ENCODE measurements at places on chromosomes 16 and 17.

DNA sequence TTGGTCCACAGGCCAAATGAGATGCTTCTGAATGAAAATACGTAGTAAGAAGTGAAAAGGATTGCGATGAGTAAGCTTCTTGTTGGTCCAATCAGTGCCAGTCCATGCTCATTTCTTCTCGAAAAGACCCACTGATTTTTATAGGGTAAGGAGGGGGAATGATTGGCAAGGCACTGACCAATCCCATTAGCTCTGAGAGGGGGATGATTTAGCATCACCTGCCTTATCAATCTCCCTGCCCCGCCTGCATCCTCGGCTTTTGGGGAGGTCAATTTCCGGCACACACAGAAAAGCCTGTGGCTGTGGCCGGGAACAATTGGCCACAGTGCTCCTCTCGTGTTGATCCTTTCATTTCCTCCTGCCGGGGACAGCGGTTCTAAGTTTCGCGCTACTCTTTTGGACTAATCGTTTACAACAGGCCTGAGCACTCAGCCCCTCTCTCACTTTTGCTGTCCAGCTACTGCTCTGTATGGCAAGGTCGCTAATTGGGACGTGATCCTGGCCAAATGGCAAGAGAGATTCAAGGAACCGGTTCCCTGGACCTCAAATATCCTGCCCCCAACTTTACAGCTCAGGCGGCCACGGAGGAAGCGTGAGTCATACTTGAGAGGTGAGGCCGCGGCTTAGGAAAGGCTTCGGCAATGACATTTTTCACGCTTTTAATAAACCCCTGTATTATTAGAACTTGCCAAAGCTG is 43.1 kb downstream of the TBX4 start:
- no peak for DNase-seq

- DNase-seq: peak; percentile 65
Observed at GRCh38 chr16:82061861-82062525, 26.9 kb downstream of the HSD17B2 start.

DNA sequence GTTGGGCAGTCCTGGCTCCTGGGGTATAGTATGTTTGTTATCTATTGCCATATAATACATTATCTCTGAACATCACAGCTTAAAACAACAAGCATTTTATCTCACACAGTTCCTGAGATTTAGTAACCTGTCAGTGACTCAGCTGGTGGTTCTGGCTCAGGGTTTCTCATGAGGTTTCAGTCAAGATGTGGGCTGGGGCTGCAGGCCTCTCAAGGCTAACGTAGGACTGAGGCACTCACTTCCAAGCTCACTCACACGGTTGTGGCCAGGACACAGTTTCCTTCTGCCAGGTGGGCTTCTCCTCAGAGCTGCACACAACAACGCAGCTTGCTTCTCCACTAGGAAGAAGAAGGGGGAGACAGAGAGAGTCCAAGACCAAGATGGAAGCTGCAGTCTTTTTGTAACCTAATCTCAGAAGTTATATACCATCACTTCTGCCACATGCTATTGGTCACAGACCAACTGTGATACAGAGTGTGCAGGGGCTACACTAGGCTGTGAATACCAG is 10.3 kb upstream of the MED13 start:
- peak; percentile 42 for DNase-seq

- no peak for DNase-seq
Observed at GRCh38 chr17:73822371-73822770, 178.1 kb upstream of the SDK2 start.

DNA sequence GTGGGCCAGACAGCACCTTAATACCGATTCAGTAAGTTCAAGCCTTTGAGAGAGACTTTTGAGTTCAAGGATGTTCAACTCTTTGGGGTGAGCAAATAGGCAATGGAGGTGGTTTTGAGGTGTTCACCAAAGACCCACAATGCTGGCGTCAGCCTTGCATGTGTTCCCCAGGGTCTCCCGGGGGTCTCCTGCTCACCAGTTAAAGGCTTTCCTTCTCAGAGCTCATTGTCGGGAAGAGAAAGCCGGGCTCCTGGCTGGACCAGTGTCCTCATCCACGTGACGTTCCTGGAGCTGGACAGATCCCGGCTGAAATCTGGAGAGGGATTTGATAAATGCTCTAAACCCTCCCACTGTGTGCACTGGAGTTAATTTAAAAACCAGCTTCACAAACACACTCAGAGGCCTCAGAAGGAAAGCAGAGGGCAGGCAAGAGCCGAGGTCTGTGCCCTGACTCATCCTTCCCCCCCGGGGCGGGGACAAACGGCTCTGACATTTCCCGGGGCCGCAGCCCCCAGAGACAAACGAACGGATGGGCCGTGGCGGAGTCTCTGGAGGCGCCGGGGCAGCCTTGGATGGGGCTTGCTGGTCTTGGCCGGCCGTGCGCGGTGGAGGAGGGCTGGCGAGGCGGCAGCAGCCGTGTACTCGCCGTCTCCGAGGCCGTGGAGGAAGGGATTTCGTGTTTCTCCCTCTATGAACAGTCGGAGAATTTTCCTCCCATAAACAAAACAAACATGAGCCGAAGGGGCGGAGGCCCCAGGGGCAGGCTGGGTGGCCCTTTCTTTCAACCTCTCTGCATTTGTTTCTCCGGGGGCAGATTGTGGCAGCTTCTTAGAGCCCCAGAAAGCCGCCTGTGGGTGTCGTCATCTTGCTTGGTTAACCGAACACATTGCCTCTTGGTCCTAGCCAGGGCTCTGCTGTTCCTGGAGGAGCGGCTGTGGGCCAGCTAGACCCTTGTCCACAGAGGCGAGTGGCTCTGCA is 94.2 kb downstream of the NTN1 start:
- DNase-seq: peak; percentile 43

DNA sequence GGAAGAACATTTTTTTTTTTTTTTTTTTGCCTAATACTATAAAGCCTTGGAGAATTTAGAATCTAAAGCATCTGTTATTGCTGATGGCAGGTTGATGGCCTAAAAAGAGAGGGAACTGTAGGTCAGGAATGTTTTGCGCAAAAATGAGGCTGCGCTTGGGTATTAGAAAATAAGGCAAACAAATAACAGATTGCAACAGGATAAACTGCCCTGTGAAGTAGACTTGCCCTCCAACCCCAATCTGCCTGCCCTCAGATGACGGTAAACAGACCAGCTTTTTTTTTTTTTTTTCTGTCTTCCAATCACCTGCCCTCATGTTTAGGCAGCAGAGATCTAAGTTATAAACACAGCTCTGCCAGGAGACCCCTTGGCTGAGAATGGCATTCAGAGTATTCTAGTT is 3.8 kb upstream of the DHX8 start:
- peak; percentile 63 for DNase-seq

DNA sequence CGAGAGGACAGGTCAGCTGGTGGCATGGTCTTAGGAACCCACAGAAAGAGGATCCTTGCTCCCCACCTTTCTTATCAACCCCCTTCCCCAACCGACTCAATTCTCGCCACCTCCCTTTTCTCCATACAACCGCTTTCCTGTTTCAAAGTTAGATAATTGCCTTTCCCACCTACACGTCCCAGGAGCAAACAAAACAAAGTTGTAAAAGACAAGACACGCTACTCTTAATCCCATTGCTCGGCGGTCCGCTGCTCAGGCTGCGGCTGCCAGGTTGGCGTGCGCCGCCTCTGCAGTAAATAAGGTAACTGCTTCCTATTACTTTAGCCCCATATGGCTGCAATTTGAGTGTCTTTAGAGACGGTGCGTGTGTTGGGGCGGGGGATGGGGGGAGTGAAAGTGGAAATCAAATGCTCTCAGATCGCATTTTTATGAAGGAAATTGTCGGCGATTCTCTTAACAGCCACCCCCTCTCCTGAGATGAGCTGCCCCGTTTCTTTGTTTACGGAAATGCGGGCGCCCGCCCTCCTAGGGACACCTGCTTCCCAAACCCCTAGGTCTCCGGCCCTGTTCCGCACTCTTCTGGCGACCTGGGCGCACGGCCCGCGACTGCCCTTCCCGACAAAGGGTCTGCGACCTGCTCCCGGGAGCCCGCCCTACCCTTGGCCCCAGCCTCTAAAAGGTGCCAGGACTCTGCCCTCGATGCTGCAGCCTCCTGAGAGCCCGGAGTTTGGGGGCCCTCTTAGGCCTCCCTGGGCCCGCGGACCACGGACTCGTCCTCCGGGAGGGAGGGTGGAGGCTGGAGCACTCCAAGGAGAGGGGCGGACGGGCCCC is 3.7 kb upstream of the CBX8 start:
- peak; percentile 39 for DNase-seq

GRCh38 chr17:69058165-69058564 is 2.6 kb downstream of the ABCA9 start:
- no peak for DNase-seq

GRCh38 chr16:57518520-57518919 is 17.9 kb downstream of the CCDC102A start:
- no peak for DNase-seq

GRCh38 chr17:15780188-15780587 is 48.1 kb downstream of the TBC1D26 start:
- no peak for DNase-seq

DNA sequence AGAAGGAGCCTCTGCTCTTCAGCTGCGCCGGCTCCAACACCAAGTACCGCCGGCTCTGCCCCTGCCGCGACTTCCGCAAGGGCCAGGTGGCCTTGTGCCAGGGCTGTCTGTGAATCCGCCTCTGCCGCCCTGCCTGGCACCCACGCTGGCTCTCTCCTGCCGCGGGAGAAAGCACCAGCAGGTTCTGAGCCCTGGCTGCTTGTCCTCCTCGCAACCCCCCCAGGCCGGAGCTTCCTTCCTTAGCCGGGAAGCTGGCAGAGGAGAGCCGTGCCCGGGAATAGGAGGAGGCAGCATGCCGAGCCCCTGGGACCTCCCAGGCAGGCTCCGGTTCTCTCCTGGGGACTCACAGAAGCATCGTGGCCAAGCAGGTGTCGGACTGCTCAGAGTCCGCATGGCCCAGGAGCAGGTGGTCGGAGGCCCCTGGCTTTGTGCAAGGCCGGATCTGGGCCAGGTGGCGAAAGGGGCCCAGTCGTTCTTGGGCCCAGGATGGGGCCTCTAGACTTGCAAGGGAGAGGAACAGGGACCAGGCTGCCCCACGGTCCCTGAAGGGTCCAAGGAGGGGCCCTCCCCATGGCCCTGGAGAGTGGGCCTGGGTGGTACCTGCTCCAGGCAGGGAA is 80.6 kb downstream of the MGAT5B start:
- DNase-seq: no peak

GRCh38 chr16:71192387-71192786 is 38.1 kb downstream of the HYDIN start:
- DNase-seq: no peak

GRCh38 chr16:106623-107324 is 28.7 kb downstream of the MPG start:
- peak; percentile 84 for DNase-seq

GRCh38 chr17:70099884-70100283 is 24.9 kb downstream of the KCNJ16 start:
- DNase-seq: no peak

DNA sequence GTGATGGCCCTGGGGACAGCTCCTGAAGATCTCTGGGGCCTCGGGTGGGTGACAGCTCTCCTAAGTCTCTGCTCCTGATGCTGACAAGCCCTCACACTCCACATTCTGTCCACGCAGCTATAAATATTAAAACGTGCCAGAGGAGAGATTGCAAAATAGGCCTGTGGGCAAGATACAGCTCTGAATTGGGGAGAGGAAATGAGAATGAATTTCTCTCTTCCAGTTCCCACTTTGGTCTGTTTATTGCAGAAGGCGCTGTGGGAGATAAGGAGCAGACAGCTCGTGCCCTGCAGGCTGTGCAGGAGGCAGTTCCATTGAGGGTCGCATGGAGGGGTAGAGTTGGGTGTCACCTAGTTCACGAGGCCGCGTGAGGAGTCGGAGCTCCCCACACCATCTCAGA is 87.5 kb upstream of the SDK2 start:
- DNase-seq: no peak

GRCh38 chr16:29899516-29900101 is at the start of gene SEZ6L2:
Gene SEZ6L2, minus strand, starts transcription at chr16:29899550. Its CDS starts 531 bp downstream, at chr16:29899019.
- peak; percentile 93 for DNase-seq

DNA sequence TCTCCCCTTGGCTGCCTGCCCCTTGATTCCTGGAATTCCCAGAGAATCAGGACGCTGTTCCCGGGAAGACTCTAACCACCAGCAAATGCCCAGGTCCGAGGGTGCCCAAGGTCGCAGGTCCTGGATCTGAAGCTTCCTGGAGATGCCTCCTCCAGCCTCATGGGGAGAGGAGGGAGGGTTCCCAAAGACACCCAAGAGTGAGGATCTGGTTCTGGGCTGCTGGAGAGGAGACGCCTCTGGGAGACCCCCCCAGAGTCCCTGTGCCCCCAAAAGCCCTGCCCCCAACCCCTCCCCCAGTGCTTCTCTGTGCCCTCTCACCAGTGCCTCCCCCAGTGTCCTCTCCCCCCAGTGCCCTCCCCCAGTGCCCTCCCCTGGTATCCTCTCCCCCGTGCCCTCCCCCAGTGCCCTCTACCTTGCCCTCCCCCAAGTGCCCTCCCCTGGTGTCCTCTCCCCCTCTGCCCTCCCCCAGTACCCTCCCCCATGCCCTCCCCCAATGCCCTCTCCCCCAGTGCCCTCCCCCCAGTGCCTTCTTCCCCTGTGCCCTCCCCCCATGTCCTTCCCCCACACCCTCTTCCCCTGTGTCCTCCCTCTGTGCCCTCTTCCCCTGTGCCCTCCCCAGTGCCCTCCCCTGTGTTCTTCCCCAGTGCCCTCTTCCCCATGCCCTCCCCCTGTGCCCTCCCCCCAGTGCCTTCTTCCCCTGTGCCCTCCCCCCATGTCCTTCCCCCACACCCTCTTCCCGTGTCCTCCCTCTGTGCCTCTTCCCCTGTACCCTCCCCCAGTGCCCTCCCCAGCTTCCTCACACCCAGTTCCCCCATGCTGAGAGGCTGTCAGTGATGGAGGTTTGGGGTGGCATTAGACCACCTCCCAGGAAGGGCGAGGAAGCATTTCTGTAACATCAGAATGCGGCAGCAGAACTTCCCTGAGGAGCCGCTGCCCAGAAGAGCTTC is 6.3 kb upstream of the SECTM1 start:
- no peak for DNase-seq

- peak; percentile 77 for DNase-seq
Observed at GRCh38 chr17:77619851-77620250, 338.7 kb upstream of the TNRC6C start.

DNA sequence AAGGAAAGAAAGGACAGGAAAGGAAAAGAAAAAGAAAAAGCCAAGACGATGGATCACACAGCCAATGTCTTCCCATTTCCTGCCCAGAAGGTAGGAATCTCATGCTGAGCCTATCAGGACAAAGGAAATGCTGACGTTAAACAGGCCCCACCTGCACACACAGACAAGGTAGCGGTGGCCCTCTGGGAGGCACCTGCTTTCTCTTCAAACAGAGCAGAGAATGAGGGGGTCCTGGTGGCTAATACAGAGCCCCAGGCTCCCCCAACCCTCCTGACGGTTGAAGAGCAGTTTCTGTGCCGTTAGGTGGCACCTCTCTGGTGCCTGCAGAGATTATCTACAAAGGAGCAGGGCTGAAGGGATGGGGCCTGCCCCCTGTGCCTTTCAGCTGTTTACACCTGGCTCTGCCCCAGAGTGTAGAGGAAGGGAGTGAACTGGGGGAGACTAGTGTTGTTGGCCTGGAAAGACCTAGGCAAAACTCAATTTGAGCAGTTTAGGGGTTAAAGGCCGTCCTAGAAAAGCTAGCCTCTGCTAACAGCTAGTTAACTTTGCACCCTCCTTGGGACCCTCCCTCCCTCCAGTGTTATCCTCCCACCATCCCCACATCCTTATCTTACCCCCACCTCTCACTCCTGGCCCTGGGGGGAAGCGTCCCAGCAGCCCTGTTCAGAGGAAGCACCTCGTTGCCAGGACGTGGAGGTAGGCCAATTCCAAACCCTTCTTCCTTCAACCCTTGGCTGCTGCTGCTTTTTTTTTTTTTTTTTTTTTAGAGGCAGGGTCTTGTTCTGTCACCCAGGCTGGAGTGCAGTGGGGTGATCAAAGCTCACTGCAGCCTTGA is 56.3 kb downstream of the ARHGAP27 start:
- DNase-seq: no peak

GRCh38 chr16:84058211-84058610 is 15.6 kb upstream of the SLC38A8 start:
- no peak for DNase-seq

- DNase-seq: no peak
Observed at GRCh38 chr17:35617505-35617904, 30.4 kb downstream of the AP2B1 start.
